ENCODE measurements at places on chromosomes 2 and 18.

- DNase-seq: no peak
These were observed 31.5 kb upstream of the ASNSD1 start for GRCh38 chr2:189629531-189630453.

DNA sequence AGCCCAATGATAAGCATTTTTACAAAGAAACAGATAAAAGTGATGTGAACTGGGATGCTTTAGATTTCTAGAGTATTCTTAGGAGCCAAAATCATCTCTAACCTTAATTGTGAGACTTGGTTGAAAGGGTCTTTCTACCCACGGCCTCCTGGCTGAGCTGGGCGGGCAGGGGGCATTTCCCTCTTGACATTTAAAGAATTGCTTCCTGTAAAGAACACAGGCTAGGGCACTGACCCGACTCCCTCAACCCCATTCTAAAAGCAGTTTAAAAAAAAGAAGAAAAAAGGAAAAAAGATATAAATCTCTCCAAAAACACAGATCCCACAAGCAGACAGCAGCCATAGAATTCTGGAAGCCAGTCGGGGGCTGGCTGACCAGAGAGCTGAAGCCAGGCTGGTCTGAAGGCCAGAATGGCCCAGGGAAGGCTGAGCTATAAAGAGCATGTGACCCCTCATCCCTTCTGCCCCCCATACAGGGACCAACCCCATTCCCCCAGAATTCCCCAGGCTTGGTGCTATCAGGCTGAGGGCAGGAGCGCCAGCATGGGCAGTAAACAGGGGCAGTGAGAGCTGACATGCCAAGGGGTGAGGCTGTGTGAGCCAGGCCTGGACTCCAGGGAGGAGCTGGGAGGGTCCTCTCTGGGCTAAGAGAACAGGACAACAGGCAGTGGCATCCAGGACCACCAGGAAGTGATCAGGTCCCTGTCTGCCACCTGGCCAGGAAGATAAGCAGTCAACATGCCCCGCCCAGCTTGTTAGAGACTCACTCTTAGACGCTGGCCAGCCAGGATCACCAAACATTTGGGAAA lies 188.5 kb downstream of the HDAC4 start:
- no peak for DNase-seq

DNA sequence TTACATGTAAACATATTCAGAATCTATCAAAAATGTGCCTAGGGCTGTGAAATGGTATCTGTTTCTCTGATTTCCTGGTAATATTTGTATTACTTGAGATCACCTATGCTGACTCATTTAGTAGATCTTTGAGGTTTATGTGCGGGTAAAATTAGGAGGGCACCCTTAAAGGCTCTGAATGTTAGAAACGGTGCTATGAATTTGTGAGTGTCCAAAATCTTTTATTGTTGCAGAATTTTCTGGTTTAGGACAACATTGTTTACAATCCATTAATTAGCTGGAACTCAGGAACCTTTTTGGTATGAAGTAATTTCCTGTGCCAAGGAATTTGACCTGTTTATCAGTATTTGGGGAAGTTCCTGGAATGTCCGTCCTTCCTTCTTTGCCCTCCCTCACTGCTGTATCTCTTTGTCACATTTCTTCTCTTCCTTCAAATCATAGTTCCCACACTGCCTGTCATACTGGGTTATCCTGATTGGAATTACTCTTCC lies 130.5 kb downstream of the TANC1 start:
- no peak for DNase-seq

DNA sequence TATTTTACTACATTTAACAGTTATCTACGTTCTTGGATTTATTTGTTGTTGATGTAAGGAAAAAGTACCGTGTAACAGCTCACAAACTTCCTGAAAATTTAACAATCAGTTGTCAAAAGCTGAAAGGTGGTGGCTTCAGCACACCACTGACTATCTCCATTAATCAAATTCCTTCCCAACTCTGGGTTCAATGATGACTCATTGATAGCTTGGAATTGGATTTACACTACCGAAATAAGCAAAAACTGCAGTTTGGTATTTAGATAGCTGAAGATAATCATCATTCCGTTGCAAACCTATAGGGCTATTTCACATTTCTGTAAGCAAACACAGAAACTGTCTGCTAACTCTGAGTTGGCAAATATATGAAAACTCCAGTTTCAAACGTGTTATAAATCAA lies 322.3 kb upstream of the TFPI start:
- DNase-seq: no peak

DNA sequence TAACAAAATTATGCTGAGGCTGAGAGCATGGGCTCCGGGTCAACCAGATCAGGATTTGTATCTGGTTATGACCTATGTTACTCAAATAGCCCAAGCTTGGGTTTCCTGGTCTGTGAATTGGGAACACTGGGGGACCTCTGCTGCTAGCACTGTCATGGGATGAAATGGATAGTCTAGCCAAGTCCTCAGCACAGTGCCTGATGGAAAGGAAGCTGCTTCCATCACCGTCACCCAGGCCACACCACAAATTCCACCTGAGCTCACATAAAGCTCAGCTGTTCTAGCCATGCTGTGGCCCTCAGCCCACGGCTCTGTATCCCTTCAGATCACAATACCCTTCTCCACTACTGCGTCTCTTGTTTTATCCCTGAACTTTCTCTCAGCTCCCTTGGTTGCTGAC lies 179.6 kb upstream of the SP5 start:
- no peak for DNase-seq

GRCh38 chr2:127365211-127365643 lies 22.5 kb downstream of the MAP3K2 start:
- no peak for DNase-seq

- no peak for DNase-seq
These were observed 1.9 kb upstream of the CRACDL start for GRCh38 chr2:98937906-98938305.

GRCh38 chr2:10763461-10763800 lies 42.0 kb downstream of the ATP6V1C2 start:
- DNase-seq: no peak

DNA sequence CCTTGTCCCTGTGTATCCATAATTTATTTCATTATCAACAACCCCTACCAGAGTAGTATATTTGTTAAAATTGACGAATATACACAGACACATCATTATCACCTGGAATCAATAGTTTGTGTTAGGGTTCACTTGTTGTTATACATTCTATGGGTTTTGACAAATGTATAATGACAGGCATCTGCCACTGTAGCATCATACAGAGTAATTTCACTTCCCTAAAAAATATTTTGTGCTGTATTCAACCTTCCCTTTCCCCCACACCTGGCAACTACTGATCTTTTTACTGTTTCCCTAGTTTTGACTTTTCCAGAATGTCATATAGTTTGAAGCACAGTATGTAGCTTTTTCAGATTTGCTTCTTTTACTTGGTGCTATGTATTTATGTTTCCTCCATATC lies 132.0 kb downstream of the ZNF804A start:
- no peak for DNase-seq

GRCh38 chr18:6482198-6482977 lies 67.7 kb upstream of the L3MBTL4 start:
- DNase-seq: peak; percentile 25

DNA sequence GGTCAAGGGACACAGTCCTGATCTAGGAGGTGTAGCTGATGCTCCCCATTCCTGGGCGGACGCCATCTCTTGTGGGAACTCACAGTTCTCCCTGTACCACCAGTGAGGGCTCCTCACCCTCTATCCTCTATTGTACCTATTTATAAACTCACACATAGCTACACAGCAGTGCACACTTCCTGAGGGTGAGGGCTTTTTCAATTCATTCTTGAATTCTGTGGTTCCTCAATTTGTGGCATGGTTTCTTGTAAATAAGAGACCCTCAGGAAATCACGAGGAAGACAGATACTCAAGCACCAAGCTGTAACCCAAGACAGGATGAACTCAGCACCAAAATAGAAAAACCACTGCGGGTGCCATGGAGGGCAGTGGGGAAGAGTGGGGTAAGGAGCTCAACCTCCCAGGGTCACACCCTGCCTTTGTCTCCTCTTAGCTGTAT lies 245.9 kb upstream of the PXDN start:
- DNase-seq: no peak

GRCh38 chr2:182117196-182117595 lies 131.5 kb downstream of the PPP1R1C start:
- no peak for DNase-seq

- peak; percentile 6 for DNase-seq
These were observed 93.7 kb upstream of the WDR75 start for GRCh38 chr2:189347540-189347939.

- no peak for DNase-seq
These were observed 61.9 kb upstream of the PXDN start for GRCh38 chr2:1806254-1806653.

- no peak for DNase-seq
These were observed 93.8 kb downstream of the PMAIP1 start for GRCh38 chr18:59993560-59993959.
